ENCODE measurements at places on chromosomes 3 and 15.

GRCh38 chr3:134904776-134905646, 110.0 kb downstream of the EPHB1 start:
- no peak for DNase-seq

GRCh38 chr3:144754076-144754783, 782.6 kb downstream of the DIPK2A start:
- DNase-seq: no peak

DNA sequence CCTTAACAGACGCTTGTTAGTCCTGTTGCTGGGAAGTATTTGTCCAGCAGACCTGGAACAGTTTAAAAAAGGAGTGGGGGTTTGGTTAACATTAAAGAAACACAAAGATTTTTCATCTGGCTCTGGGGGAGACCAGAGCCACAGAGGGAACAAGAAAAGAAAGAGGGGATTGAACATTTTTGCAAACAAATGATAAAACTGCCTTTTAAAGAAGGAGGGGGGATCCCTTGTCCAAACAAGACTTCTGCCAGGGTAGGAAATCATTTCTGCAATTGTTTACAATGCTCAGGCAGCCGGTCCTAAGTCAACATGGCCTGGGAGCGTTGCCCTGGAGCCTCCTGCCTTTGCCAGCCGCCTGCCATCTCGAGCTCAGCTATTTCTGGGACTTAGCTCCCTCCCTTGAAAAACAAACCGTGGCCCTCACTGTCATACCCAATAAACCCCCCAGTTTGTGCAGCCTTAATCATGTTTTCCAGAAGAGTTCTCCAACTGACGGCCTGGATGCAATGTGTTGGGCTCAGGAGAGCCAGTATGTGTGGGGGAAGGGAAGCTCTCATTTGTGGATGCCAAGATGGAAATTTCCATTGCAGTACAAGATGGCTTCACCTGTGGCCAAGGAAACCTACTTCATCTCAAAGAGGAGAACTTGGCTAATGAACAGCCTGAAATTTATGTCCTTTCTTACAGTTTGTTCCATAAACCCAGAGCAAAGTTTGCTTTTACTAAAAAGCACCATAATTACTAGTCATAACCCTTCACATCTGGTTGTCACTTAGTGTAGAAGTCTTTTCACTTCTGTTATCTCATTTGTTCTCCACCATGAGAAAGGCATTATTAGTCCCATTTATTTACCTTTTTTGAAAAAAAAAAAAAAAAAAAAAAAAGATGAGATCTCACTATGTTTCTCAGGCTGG, 75.9 kb upstream of the RNU6-1 start:
- no peak for DNase-seq

- no peak for DNase-seq
Observed at GRCh38 chr3:169869484-169870220, at the start of gene LRRC31. Gene LRRC31 (minus strand): TSS chr3:169869935. CDS start chr3:169869807, 128 bp downstream.

DNA sequence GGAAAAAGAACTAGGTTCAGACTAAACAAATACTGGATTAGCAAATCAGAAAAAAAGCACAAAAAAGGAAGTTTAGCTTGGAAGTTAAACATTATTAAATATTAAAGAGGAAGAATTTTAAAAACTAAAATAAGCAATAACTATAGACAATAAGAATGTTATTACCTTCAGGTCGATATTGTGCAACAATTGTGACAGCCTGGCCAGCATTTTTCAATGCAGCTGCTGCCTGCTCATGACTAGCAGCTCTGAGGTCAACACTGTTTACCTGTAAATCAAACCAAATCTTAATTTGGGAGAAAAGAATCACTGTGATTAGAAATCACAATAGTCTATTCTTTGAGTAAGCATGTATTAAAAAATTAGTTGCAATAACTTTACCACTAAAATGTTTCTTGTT, 75.1 kb upstream of the MELTF start:
- no peak for DNase-seq

- no peak for DNase-seq
Observed at GRCh38 chr3:162195147-162195546, 698.5 kb downstream of the OTOL1 start.

GRCh38 chr3:50293079-50293801, 1.0 kb upstream of the IFRD2 start:
- DNase-seq: no peak

DNA sequence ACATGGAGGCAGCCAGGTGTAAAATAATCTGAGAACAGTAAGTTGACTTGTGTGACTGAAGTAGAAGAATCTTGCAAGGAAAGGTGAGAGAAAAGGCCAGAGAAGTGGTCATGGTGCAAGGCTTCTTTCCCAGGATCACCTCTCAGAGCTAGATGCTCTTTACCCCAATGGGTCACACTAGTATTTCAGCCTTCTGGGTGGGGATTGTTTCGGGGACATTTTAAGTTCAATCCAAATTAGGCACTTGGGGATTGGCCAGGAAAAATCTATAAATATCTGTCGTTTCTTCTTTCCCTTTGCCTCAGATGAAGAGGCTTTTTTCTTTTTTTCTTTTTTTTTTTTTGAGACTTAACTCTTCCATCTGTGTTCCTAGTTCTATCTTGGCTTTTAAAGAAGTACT, 188.0 kb downstream of the KLHL25 start:
- DNase-seq: no peak

DNA sequence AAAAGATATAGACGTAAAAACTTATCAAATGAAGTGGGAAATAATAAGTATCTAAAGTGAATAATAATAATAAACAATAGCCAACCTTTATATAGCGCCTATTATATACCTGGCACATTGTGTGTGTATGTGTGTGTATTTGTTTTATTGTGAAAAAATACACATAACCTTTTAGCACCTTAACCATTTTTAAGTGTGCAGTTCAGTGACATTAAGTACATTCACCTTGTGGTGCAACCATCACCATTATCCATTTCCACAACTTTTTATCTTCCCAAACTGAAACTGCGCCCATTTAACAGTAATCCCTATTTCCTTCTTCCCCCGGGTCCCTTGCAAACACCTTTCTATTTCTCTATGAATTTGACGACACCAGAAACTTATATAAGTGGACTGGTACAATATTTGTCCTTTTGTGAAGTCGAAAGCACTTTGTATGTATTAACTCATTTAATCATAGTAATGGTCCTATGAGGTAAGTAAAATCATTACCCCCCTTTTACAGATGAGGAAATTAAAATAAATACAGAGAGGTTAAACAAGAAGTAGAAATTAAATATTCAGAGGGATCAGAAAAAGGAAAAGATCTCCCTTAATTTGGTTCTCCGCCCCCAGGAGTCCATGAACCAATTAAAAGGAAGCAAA, 33.5 kb downstream of the GJD2 start:
- no peak for DNase-seq

- DNase-seq: peak; percentile 82
Observed at GRCh38 chr15:99476413-99477222, 89.2 kb upstream of the MEF2A start.

- DNase-seq: no peak
Observed at GRCh38 chr3:147404000-147404799, 2.1 kb downstream of the ZIC4 start.

DNA sequence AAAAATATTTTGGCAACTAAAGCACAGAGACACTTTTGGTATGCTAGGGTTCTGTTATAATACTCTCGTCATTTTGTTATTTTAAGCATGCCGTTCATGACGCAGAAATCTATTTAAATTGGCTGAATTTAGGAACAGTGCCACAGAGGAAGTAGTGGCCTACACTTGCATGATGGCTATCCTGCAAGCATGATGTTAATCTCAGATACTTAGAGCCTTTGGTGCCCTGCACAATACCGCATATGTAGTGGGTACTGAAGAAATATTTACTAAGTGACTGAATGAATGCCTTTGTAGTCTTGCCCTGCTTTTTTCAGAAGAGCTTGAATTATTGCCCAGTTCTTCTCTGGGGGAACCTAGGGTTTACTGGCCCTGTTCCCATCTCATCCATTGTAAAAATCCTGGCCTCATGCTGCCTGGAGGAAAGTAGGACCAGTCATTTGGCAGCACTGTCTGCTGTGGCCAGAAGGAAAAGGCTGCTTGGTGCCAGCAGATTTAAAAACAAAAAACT, 79.0 kb downstream of the SERPINI1 start:
- no peak for DNase-seq

Data from inflammatory macrophage treated with lipopolysaccharide for 1 hour (primary cell).